ENCODE measurements at places on chromosomes 12 and 14. TPM values are rescaled to one million over a fixed set of nuclear protein-coding genes. Genes with fewer than 3 reads are reported as not detected.

The PTCSC3 gene
- not detected for total RNA-seq

The KRT4 gene
- not detected for total RNA-seq

The FGF23 gene
- total RNA-seq = not detected

The IFI27 gene
- 2.5 TPM for total RNA-seq

The SLC25A29 gene
- 30.0 TPM for total RNA-seq

The GDF3 gene
- not detected for total RNA-seq

The STAT6 gene
- total RNA-seq = 68.8 TPM

The PLEKHG3 gene
- 20.6 TPM for total RNA-seq

The ADAMTS20 gene
- total RNA-seq = 0.09 TPM

The TROAP gene
- 35.2 TPM for total RNA-seq

The ITGA7 gene
- 0.38 TPM for total RNA-seq

The KRT3 gene
- not detected for total RNA-seq

The ABCC9 gene
- total RNA-seq = 42.3 TPM

The JAG2 gene
- total RNA-seq = 6.3 TPM

The CNIH1 gene
- 351 TPM for total RNA-seq

The HOXC12 gene
- total RNA-seq = not detected

The CHGA gene
- 10.5 TPM for total RNA-seq

The DBX2 gene
- total RNA-seq = not detected

The NUAK1 gene
- total RNA-seq = 13.4 TPM

The TOMM20L gene
- total RNA-seq = not detected

The TCL1B gene
- not detected for total RNA-seq

The CRIP1 gene
- total RNA-seq = 85.6 TPM

The C12orf42 gene
- total RNA-seq = not detected

The STON2 gene
- total RNA-seq = 0.40 TPM

The NUP37 gene
- 92.6 TPM for total RNA-seq

The PIK3C2G gene
- 0.10 TPM for total RNA-seq

The GZMH gene
- total RNA-seq = not detected

The FANCM gene
- 7.2 TPM for total RNA-seq

The GPD1 gene
- not detected for total RNA-seq

The SLC17A8 gene
- not detected for total RNA-seq

The OLR1 gene
- total RNA-seq = not detected

The C14orf119 gene
- 45.7 TPM for total RNA-seq

The KRT2 gene
- not detected for total RNA-seq

The SFSWAP gene
- 36.6 TPM for total RNA-seq

The MYO1H gene
- not detected for total RNA-seq

The KRT77 gene
- total RNA-seq = not detected

The PAH gene
- not detected for total RNA-seq

The SPPL3 gene
- 12.5 TPM for total RNA-seq

The KCNC2 gene
- total RNA-seq = not detected

The TAMALIN gene
- not detected for total RNA-seq

The MYH6 gene
- total RNA-seq = not detected

The CDKL1 gene
- total RNA-seq = 157 TPM

The TAS2R50 gene
- total RNA-seq = 1.9 TPM

The TEAD4 gene
- total RNA-seq = 18.3 TPM

The PTGER2 gene
- 0.42 TPM for total RNA-seq

The CLEC9A gene
- not detected for total RNA-seq

The HNRNPA1 gene
- total RNA-seq = 670 TPM

The SYNDIG1L gene
- total RNA-seq = not detected

The CCDC175 gene
- 0.12 TPM for total RNA-seq

The C12orf50 gene
- not detected for total RNA-seq

The ERP27 gene
- not detected for total RNA-seq

The TECPR2 gene
- total RNA-seq = 3.2 TPM

All from NCI-H460 (cell line).